ENCODE measurements at places on chromosomes 3 and 15.

GRCh38 chr3:155876503-155876902 is 6.1 kb downstream of the GMPS start:
- no peak for DNase-seq

DNA sequence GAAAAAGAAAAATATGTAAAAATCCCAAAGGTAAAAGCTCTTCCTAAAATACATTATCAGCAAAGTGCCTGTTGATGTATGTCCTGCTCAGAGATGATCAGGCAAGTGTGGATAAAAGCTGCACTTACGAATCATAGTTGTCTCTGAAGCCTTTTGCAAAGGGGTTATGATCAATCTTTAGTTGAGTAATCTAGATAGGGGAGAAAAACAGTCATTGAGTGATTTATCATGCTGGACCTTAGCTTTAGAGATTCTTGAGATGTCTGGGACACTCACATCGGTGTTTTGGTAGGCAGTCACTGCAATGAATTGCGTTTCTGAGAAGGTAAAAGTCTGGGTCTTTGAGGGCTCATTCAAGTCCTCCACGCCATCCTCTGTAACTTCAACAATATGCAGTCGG is 3.7 kb downstream of the EOMES start:
- DNase-seq, result no peak

GRCh38 chr3:21185816-21186314 is 565.1 kb downstream of the ZNF385D start:
- no peak for DNase-seq

GRCh38 chr15:39504808-39505207 is 76.1 kb upstream of the THBS1 start:
- DNase-seq, result peak; percentile 81

- DNase-seq, result no peak
Observed at GRCh38 chr3:8197384-8197783, 304.2 kb upstream of the LMCD1 start.

DNA sequence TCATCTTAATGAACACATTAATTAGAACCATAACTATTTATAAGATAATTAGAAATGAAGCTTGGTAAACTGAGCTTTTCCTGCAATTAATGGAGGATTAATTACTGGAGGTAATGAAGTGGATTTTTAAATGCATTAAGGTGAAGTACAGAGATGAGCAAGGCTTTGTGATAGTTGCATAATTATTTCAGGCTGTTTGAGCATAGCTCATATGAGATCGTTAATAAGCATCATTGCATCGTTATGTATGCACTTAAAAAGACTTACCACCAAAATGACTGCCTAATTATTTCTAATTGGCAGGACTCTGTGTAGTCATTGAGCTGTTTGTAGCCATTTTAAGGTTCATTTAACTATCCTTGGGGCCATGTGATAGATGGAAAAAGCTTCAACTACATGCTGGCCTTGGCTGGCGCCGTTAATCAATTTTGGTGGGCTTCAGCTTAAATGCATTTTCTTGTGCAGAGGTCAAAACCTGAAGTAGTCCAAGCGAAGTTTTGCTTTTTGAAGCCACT is 55.3 kb downstream of the RSRC1 start:
- no peak for DNase-seq

DNA sequence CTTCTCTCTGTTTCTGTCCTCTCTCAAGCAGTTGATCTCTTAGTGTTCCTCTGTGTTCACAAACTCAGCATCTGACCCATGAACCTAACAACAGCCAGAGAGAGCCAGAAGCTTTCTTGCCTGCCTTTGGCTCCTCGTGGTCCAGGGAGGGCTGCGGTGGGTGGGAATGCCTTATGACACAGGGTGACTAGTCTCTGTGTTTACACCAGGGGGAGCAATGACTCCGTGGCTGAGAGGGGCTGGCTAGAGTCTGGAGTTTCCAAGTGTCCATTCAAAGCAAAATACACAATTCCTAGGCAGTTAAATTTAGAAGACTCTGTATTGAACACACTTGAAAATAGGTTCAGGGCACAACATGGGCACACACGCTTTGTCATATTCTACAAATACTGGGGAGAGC is 370.0 kb upstream of the FRG2C start:
- DNase-seq, result peak; percentile 43

Data from brain microvascular endothelial cell (primary cell).